Fibroblast of lung (primary cell): ENCODE measurements at places on chromosomes 5 and 9. TPM values are rescaled to one million over a fixed set of nuclear protein-coding genes. Genes with fewer than 3 reads are reported as not detected.

CEL gene
- polyA plus RNA-seq: 0.12 and 0.19 TPM in 2 replicates

ANXA2R gene
- polyA plus RNA-seq: 0.61 and 1.4 TPM in 2 replicates

RPS14 gene
- 5,623 and 6,025 TPM in 2 replicates for polyA plus RNA-seq

PCDHGB7 gene
- 11.3 and 15.3 TPM in 2 replicates for polyA plus RNA-seq

PTGDS gene
- polyA plus RNA-seq: 2.0 and 4.9 TPM in 2 replicates

RASGRF2 gene
- polyA plus RNA-seq: 3.5 and 17.1 TPM in 2 replicates

PRDM9 gene
- not detected in 2 replicates for polyA plus RNA-seq

NFIB gene
- 29.3 and 46.5 TPM in 2 replicates for polyA plus RNA-seq

PRUNE2 gene
- polyA plus RNA-seq: 5.4 and 8.9 TPM in 2 replicates

NIPSNAP3A gene
- 37.9 and 67.8 TPM in 2 replicates for polyA plus RNA-seq

TMEFF1 gene
- 0.55 and 1.1 TPM in 2 replicates for polyA plus RNA-seq

TEX48 gene
- polyA plus RNA-seq: not detected in 2 replicates

CENPK gene
- 11.2 and 16.0 TPM in 2 replicates for polyA plus RNA-seq

SPINK4 gene
- polyA plus RNA-seq: not detected in 2 replicates

TOMM5 gene
- 162 and 203 TPM in 2 replicates for polyA plus RNA-seq

PRR7 gene
- polyA plus RNA-seq: 1.6 TPM in 2 replicates

LMAN2 gene
- 145 and 221 TPM in 2 replicates for polyA plus RNA-seq

GMCL2 gene
- not detected in 2 replicates for polyA plus RNA-seq

ACTL7A gene
- polyA plus RNA-seq: not detected in 2 replicates

PELO gene
- polyA plus RNA-seq: 20.7 and 30.5 TPM in 2 replicates

SH3RF2 gene
- polyA plus RNA-seq: 0.53 and 1.1 TPM in 2 replicates

OTULINL gene
- polyA plus RNA-seq: 0.76 and 2.4 TPM in 2 replicates

CDKN2A gene
- polyA plus RNA-seq: 23.5 and 25.3 TPM in 2 replicates

SVEP1 gene
- 24.4 and 46.3 TPM in 2 replicates for polyA plus RNA-seq

SPACA9 gene
- 3.9 and 4.4 TPM in 2 replicates for polyA plus RNA-seq

CDH10 gene
- polyA plus RNA-seq: 0.09 TPM in 1 of 2 replicates, not detected in the other

PCDHB11 gene
- polyA plus RNA-seq: 0.11 and 0.36 TPM in 2 replicates

CARTPT gene
- not detected in 2 replicates for polyA plus RNA-seq

GDA gene
- polyA plus RNA-seq: 0.01 TPM in 1 of 2 replicates, not detected in the other

LRRC70 gene
- 0.17 and 0.34 TPM in 2 replicates for polyA plus RNA-seq

FAM193B gene
- polyA plus RNA-seq: 15.9 and 27.9 TPM in 2 replicates

RANBP17 gene
- 3.1 and 4.3 TPM in 2 replicates for polyA plus RNA-seq

OGN gene
- 1.2 and 4.4 TPM in 2 replicates for polyA plus RNA-seq

KCNIP1 gene
- polyA plus RNA-seq: 0.08 TPM in 1 of 2 replicates, not detected in the other

PLPPR1 gene
- not detected in 2 replicates for polyA plus RNA-seq

NRARP gene
- 0.07 TPM in 2 replicates for polyA plus RNA-seq

BAAT gene
- 0.02 and 0.03 TPM in 2 replicates for polyA plus RNA-seq

CFAP157 gene
- polyA plus RNA-seq: 0.06 TPM in 1 of 2 replicates, not detected in the other

CLTB gene
- polyA plus RNA-seq: 90.8 and 116 TPM in 2 replicates

MACROH2A1 gene
- 95.6 and 128 TPM in 2 replicates for polyA plus RNA-seq

HRH2 gene
- polyA plus RNA-seq: 0.03 TPM in 1 of 2 replicates, not detected in the other

ZFP2 gene
- polyA plus RNA-seq: 0.27 and 0.30 TPM in 2 replicates

CDHR2 gene
- not detected in 2 replicates for polyA plus RNA-seq

FSD1L gene
- polyA plus RNA-seq: 3.0 and 4.0 TPM in 2 replicates

PPP2R2B gene
- 0.54 and 0.67 TPM in 2 replicates for polyA plus RNA-seq

GHR gene
- polyA plus RNA-seq: 1.9 and 2.4 TPM in 2 replicates

OR1J2 gene
- 0.19 and 0.23 TPM in 2 replicates for polyA plus RNA-seq

GPRIN1 gene
- polyA plus RNA-seq: 1.9 and 5.0 TPM in 2 replicates

BRIX1 gene
- polyA plus RNA-seq: 42.3 and 84.2 TPM in 2 replicates

FTMT gene
- polyA plus RNA-seq: not detected in 2 replicates

MSMP gene
- polyA plus RNA-seq: not detected in 2 replicates

CCNO gene
- polyA plus RNA-seq: 0.03 TPM in 1 of 2 replicates, not detected in the other

HTR4 gene
- not detected in 2 replicates for polyA plus RNA-seq
